Left renal pelvis (tissue), 4 donors: ENCODE measurements at places on chromosomes 11 and 22. TPM values are rescaled to one million over a fixed set of nuclear protein-coding genes. Genes with fewer than 3 reads are reported as not detected.

PIM3 gene
- polyA plus RNA-seq = 13.8 TPM

DNA sequence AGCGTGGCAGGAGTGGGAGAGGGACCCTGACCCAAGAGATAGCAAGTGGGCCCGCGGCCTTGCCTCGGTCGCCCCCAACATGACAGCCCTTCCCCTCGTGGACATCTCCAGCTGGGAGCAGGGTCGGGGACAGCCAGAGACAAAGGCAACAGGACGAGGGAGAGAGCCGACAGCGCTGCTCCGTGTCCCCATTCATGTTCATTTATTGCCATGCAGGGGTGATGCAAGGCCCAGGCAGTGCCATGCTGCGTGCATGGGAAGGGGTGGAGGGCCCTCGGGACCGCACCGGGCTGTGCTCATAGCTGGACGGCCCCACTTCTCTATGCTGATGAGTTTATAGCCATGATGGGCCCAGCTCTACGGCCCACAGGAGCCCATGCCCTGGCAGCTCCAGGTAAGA is 12.7 kb downstream of the MRPL23 start:
- DNase-seq = no peak

GRCh38 chr11:97202613-97203292 is 812.9 kb downstream of the JRKL start:
- no peak for DNase-seq

DNA sequence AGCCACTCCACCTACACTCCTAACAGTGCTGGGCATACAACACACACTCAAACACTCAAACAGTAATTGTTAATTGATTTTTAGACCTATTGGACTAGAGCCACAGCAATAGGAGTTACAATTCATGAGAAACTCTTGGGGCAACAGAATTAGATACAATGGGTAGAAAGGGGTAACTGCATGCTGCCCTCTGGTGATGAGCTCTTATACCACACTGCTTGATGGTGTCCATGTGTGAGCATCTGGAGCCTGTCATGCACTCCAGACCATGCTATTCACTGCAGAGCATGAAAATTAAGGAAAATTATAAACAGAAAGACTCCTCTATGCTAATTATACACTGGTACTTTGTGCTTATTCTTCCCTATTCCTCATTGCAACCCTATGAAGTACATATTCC is 975.5 kb upstream of the CCDC90B start:
- no peak for DNase-seq

GRCh38 chr22:43110444-43110926 is at the start of gene BIK:
BIK (plus strand) TSS chr22:43110750; CDS start chr22:43124023, 13,273 bp downstream.
- DNase-seq = no peak

GRCh38 chr22:36430863-36431262 is 43.1 kb upstream of the MYH9 start:
- no peak for DNase-seq

- DNase-seq = no peak
These were observed 5.2 kb upstream of the BID start for GRCh38 chr22:17779286-17780115.

GRCh38 chr11:4610258-4610935 is 2.4 kb upstream of the TRIM68 start:
- DNase-seq = no peak

- no peak for DNase-seq
These were observed 5.9 kb upstream of the CAT start for GRCh38 chr11:34432822-34433221.

- no peak for DNase-seq
These were observed 453.9 kb downstream of the ETS1 start for GRCh38 chr11:128133501-128133900.

OR5P2 gene
- polyA plus RNA-seq = not detected

E2F8 gene
- polyA plus RNA-seq = 5.7 TPM

CCDC116 gene
- 0.41 TPM for polyA plus RNA-seq

TECTA gene
- polyA plus RNA-seq = 1.7 TPM

- no peak for DNase-seq
These were observed 136.4 kb downstream of the TRIM44 start for GRCh38 chr11:35798983-35799382.
